Thoracic aorta (tissue), 2 donors: ENCODE measurements at places on chromosomes 4 and X. TPM values are rescaled to one million over a fixed set of nuclear protein-coding genes. Genes with fewer than 3 reads are reported as not detected.

The PAGE2 gene
- total RNA-seq = not detected

The CT45A3 gene
- not detected for total RNA-seq

The MYOZ2 gene
- total RNA-seq = 11.5 TPM

The SLC6A14 gene
- total RNA-seq = not detected

The FAM184B gene
- not detected for total RNA-seq

The FGA gene
- not detected for total RNA-seq

The P2RY4 gene
- total RNA-seq = 1.4 TPM

The RBBP7 gene
- total RNA-seq = 71.2 TPM
